Thoracic aorta (tissue), 2 donors: ENCODE measurements at places on chromosomes 7 and 10. TPM values are rescaled to one million over a fixed set of nuclear protein-coding genes. Genes with fewer than 3 reads are reported as not detected.
A peak's percentile ranks its signal among the peaks of the same experiment; 100 is the strongest.

DNA sequence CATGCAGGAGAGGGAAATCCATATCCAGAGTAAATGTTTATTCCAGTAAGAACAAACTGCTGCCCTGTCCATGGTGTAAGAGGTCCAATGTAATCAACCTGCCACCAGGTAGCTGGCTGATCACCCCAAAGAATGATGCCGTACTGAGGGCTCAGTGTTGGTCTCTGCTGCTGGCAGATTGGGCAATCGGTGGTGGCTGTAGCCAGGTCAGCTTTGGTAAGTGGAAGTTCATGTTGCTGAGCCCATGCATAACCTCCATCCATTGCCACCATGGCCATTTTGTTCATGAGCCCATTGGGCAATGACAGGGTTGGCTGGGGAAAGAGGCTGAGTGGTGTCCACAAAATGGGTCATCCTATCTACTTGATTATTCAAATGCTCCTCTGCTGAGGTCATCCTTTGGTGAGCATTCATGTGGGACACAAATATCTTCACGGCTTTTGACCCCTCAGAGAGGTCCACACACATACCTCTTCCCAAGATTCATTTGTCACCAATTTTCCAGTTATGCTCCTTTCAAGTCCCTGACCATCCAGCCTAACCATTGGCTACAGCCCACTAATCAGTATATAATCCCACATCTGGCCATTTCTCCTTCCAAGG lies 23.3 kb upstream of the PAPSS2 start:
- no peaks in the 10 kb centered on the region for H3K36me3 ChIP-seq
- DNase-seq, result no peak
- H3K4me1 ChIP-seq, result no peaks in the 10 kb centered on the region
- no peak overlapping the region for H3K27ac ChIP-seq
- H3K27me3 ChIP-seq, result no peaks in the 10 kb centered on the region
- no peak overlapping the region for H3K4me3 ChIP-seq

DNA sequence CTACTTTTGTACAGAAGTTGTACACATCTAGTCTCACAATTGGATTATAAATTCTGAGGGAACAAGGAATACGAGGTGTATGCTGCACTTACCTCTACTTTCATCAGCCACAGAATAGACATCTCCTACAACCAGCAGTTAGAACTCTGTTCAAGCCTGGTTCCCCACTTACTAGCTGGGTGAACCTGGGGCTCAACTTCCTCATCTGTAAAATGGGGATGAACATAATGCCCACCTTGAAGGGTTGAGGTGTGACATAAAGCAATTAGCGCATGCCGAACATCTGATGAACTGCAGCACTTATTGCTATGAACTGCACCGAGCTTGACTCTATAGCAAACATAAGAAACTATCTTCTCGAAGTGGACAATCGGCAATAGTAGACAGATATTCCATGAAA lies 25.3 kb downstream of the XPNPEP1 start:
- peak overlapping the region; percentile 93 for H3K27ac ChIP-seq
- H3K36me3 ChIP-seq, result no peaks in the 10 kb centered on the region
- H3K4me3 ChIP-seq, result no peak overlapping the region
- H3K27me3 ChIP-seq, result no peaks in the 10 kb centered on the region
- DNase-seq, result no peak

- H3K36me3 ChIP-seq, result no peaks in the 10 kb centered on the region
- no peaks in the 10 kb centered on the region for H3K27me3 ChIP-seq
- no peak for DNase-seq
- H3K27ac ChIP-seq, result no peak overlapping the region
Observed at GRCh38 chr7:112930787-112931186, 140.6 kb upstream of the TMEM168 start.

DNA sequence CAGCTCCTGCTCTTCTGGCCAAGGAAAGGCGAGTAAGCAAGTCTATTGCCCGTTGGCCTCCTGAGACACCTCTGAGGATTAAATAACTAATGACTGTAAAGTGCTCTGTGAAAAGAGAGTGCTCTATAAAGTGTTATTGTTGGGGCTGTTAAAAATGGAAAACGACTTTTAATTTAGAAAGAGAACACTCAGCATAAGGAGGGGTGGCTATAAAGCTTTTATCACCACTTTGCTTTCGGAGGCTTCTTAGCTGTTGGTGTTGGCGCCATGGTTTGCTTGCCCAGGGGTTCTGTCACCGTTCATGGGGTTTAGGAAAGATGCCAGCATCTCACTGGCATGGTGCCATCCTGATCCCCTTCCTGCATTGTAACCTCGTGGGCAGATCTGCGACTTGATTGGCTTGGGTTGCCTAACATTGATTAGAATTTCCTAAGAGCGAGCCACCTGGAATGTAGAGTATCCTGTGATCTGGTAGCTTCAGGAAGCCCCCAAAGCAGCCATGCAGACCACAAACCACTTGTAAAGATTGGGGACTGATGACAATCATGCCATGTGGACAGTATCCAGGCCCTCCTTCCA lies 509.9 kb downstream of the LRMDA start:
- no peaks in the 10 kb centered on the region for H3K4me1 ChIP-seq
- no peaks in the 10 kb centered on the region for H3K36me3 ChIP-seq
- H3K4me3 ChIP-seq, result no peak overlapping the region
- no peak overlapping the region for H3K27ac ChIP-seq

GRCh38 chr7:28799619-28800018 lies 158.5 kb downstream of the TRIL start:
- no peak overlapping the region for H3K4me3 ChIP-seq
- peaks cover 5% of the 10 kb centered on the region for H3K36me3 ChIP-seq
- H3K4me1 ChIP-seq, result no peaks in the 10 kb centered on the region
- H3K27me3 ChIP-seq, result no peaks in the 10 kb centered on the region

DNA sequence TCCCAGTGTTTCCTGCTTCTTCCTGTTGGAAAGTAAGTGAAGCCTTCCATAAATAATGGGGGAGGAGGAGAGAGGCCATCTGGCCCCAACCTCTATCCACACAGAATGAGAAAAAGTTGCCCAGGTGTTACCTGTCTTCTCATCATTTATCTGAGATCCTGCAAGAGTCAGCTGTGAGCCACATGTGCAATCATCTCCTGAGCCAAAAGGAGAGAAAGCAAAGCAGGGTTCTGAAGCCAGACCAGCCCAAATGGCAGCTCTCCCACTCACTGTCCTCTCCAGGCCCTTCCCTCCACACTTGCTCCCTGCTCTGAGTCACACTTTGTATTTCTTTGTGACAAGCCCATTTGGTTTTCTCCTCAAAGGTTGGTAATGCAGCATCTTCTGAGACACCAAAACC lies 65.9 kb downstream of the FAM204A start:
- no peak overlapping the region for H3K27ac ChIP-seq
- H3K36me3 ChIP-seq, result no peaks in the 10 kb centered on the region
- no peak overlapping the region for H3K4me3 ChIP-seq
- H3K4me1 ChIP-seq, result peaks cover 3% of the 10 kb centered on the region
- no peak for DNase-seq

DNA sequence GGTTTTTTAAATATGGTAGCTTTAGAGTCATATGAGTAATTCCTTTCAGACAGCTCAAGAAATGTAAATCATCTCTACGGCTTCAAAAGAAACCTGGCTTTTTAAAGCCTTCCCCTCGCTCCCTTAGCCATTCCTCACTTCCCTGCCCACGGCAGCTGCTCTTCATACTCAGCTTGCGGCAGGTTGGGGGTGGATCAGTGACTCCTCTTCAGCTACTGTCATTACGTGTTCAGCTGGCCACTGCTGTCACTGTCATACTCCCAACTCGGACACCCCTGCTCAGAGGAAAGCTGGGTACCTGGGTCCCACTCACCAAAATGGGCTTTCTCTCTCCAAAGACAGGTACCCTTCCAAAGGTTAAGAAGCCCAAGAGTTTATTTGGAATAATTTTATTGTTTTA lies 6.6 kb downstream of the YWHAG start:
- peaks cover 1% of the 10 kb centered on the region for H3K36me3 ChIP-seq
- no peak overlapping the region for H3K4me3 ChIP-seq
- H3K27me3 ChIP-seq, result no peaks in the 10 kb centered on the region
- DNase-seq, result no peak
- peaks cover 54% of the 10 kb centered on the region for H3K4me1 ChIP-seq

GRCh38 chr10:7409732-7410168 lies 1.1 kb downstream of the SFMBT2 start:
- peak overlapping the region; percentile 85 for H3K4me3 ChIP-seq
- no peak overlapping the region for H3K27ac ChIP-seq
- no peak for DNase-seq
- no peaks in the 10 kb centered on the region for H3K36me3 ChIP-seq
- H3K27me3 ChIP-seq, result no peaks in the 10 kb centered on the region
- H3K4me1 ChIP-seq, result no peaks in the 10 kb centered on the region

DNA sequence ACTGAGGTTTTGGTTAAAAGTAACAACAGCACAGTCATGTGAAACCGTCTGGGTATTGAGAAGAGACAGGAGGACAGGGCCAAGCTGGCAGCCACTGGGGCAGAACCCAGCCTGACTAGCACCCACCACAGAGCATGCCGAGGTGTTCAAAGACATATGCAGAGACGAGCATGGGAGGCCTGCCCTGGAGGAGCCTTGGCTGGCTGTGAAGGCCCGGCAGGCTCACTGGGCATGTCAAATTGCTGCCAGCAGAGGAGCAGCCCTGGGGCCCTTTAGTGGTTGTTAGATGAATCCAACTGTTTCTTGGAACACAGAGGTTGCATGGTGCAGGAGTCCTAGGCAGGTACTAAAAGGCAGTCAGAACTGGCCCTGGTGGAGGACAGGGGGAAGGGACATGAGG lies 5.0 kb upstream of the GDF2 start:
- no peaks in the 10 kb centered on the region for H3K4me1 ChIP-seq
- no peak overlapping the region for H3K27ac ChIP-seq
- DNase-seq, result no peak
- H3K36me3 ChIP-seq, result no peaks in the 10 kb centered on the region
- H3K4me3 ChIP-seq, result no peak overlapping the region
- H3K27me3 ChIP-seq, result no peaks in the 10 kb centered on the region

DNA sequence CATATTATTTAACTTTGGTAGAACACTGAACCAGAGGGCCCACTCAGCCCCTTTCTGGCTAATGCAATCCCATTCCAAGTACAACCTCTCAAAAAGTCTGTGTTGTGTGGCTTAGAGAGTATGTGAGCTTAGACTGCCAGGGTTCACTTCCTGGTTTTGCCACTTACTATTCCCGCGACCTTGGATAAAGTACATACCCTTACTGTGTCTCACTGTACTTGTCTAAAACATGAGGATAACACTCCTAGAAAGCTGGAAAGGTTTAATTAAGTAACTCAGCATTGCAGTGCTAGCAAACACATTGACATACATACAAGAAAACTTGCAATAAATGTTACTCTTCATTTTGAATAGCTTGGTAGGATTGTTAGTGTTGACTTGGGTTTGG lies 215.8 kb downstream of the CHCHD3 start:
- H3K27me3 ChIP-seq, result no peaks in the 10 kb centered on the region
- H3K4me3 ChIP-seq, result no peak overlapping the region
- H3K4me1 ChIP-seq, result no peaks in the 10 kb centered on the region
- no peak for DNase-seq

GRCh38 chr10:52447931-52448353 lies 133.9 kb downstream of the DKK1 start:
- no peak overlapping the region for H3K27ac ChIP-seq
- no peak overlapping the region for H3K4me3 ChIP-seq
- H3K4me1 ChIP-seq, result peaks cover 13% of the 10 kb centered on the region

GRCh38 chr10:855079-855478 lies 76.4 kb downstream of the LARP4B start:
- no peak for DNase-seq
- H3K4me1 ChIP-seq, result peaks cover 10% of the 10 kb centered on the region
- no peaks in the 10 kb centered on the region for H3K27me3 ChIP-seq
- peaks cover 5% of the 10 kb centered on the region for H3K36me3 ChIP-seq
- no peak overlapping the region for H3K27ac ChIP-seq
- no peak overlapping the region for H3K4me3 ChIP-seq

DNA sequence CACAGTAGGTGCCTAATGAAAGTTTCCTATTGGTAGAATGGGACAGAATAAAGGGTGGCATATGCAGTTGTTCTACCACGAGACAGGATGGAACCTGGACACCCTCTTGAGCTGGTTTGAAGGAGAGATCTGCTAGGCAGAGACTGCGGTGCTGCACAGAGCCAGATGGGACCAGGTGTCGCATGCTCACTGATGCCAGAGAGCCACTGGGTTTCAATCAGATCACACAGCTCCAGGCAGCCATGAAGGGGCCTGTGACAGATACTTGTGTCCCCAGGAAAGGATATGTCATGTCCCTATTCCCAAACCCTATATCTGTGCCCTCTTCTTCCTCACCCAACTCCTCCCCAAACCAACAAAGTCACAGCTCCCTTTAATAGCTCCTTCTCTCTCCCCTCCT lies 235.7 kb downstream of the PRPF18 start:
- H3K36me3 ChIP-seq, result no peaks in the 10 kb centered on the region
- no peak overlapping the region for H3K27ac ChIP-seq
- no peaks in the 10 kb centered on the region for H3K27me3 ChIP-seq
- no peak for DNase-seq

- H3K27me3 ChIP-seq, result no peaks in the 10 kb centered on the region
- no peaks in the 10 kb centered on the region for H3K36me3 ChIP-seq
- H3K27ac ChIP-seq, result no peak overlapping the region
- no peak overlapping the region for H3K4me3 ChIP-seq
- DNase-seq, result no peak
- no peaks in the 10 kb centered on the region for H3K4me1 ChIP-seq
Observed at GRCh38 chr10:105706281-105707026, 1065.4 kb downstream of the SORCS3 start.

UPF2 gene
- total RNA-seq, result 26.0 TPM

PPP2R2D gene
- total RNA-seq, result 34.1 TPM

ERVW-1 gene
- not detected for total RNA-seq

CYP2C8 gene
- not detected for total RNA-seq

RET gene
- 0.14 TPM for total RNA-seq

PPP1R3C gene
- 89.1 TPM for total RNA-seq

GIMAP4 gene
- 12.3 TPM for total RNA-seq

CUZD1 gene
- total RNA-seq, result not detected

ANKRD61 gene
- not detected for total RNA-seq
